ENCODE measurements at places on chromosomes 11 and 22.
A peak's percentile ranks its signal among the peaks of the same experiment; 100 is the strongest.

- DNase-seq, result no peak
These were observed 68.6 kb upstream of the SORL1-AS1 start for GRCh38 chr11:121521145-121522042.

GRCh38 chr11:109729761-109730160 lies 307.8 kb downstream of the C11orf87 start:
- peak; percentile 62 for DNase-seq

DNA sequence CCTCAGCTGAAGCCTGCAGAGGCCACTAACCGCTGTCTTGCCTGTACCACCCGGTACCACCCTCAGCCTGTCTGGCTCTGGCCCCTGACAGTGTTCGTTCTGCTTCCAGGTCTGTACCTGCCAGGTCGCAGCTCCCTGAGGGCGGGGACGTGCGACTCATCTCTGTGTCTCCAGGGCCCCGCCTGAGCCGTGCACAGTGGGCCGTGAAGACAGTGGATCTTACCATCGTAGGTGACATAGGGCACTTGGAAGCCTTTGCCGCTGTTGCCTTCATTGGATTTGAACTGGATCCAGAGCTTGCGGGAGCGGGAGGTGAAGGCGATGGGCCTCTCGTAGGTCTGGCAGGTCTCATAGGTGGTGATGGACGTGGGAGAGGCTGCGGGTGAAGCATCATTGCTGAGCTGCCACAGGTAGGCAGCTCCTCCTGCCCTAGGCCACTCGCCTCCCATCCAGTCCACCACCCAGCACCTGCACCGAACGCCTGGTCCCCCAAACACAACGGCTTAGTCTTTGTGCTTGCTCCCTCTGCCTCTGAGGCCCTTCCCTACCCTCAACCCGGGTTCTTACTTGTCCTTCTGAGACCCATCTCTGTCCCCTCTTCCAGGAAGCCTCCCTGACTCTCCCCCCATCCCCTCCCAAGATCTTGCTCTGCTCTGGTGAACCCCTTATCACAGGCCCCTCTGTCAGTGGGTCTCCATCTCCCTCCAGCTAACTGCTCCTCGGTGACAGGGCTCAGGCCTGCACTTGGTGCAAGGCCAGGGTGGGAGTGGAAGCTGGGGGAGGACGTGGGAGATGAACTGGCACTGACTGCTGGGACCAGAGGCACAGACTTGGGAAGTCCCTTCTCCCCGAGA lies 21.1 kb upstream of the TTLL12 start:
- no peak for DNase-seq

DNA sequence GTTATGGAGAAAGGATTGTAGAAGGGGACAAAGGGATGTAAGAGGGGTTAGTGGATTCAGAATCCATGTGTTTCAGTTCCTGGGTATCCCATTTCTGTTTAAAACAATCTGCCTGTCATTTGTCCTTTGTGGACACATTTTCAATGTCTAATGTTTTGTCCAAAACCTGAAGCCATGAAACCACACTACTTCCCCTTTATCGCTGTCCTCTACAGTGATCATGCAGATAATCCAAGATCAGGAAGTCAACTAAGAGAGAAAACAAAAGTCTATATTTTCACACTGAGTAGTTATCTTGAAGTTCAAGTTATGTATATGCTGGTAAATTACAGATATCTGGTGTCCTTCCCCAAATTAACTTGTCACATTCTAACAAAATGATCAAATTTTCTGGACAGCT lies 457.0 kb downstream of the NTM start:
- no peak for DNase-seq

GRCh38 chr22:28711341-28711740 lies 30.3 kb downstream of the CHEK2 start:
- DNase-seq, result no peak

GRCh38 chr22:24500277-24500820 lies 5.2 kb downstream of the UPB1 start:
- no peak for DNase-seq

GRCh38 chr11:40323241-40323640 lies 1136.2 kb downstream of the LRRC4C start:
- no peak for DNase-seq

GRCh38 chr11:123479048-123479837 lies 49.2 kb downstream of the GRAMD1B start:
- no peak for DNase-seq

GRCh38 chr11:5564259-5565019 lies 16.1 kb upstream of the OR52H1 start:
- DNase-seq, result no peak

DNA sequence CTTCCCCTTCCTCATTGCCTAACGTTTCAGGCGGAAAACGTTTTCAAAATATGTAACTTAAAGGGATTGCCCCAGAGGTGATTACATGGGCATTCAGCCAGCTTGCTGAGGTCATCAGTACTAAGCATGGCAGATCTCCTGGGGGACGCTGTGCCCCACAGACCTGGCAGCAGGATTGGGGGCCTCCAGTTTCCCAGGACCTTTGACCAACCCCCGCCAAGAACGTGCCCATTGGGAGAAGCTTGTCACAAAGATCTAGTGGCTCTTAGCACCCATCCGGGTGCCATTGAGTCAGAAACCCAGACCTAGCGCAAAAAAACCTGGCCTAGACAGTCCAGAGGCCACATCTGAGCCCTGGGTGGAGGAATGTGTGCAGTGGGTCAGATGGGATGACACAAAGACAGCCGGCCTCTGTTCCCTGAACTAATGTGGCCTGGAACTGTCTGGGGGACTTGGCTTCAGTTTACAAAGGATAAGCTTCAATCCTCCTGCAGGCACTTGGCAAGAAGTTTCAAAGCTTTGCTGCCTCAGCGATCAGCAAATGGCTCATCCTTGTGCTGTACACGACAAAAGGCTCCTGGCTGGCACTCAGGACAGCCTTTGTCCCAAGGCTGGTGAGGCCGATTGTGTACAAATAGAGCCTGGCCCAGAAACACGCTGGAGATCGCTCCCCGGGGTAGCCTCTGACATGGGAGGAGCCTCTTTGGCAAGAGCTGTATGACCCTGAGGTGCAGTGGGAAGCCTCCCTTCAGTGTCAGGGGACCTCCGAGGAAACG lies 9.5 kb downstream of the C1QTNF6 start:
- no peak for DNase-seq

DNA sequence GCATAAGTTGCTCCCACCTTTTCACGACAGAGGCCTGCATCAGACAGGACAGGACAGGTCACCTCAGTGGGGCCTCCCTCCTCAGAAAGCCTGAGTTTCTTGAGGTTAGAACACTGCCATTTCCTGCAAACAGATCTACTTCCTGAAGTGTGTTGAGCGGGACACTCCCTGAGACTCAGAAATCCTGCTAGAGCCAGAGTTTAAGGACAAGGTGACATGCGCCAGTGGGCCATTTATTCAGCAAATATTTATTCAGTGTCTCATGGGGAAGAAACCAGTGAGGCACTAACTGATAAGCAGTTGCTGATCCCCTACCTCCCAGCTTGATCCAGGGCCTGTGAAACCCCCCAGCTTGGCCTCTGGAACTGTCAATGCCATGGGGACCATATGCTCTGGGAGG lies 454.6 kb downstream of the SOX6 start:
- no peak for DNase-seq

DNA sequence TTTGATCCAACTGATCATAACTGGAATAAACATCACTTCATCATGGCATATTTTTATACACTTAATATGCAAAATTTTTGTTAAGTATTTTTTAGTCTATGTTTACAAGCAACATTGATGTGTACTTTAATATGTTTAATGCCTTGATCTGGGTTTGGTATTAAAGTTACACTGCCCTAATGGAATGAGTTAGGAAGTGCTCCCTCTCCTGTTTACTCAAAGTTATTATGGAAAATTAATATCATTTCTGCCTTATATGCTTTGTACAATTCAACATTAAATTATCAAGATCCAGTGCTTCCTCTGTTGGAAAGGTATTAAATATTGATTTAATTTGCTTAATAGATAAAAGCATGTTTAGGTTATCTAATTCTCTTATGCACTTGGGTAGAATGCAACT lies 927.3 kb upstream of the RAG2 start:
- DNase-seq, result no peak
